HCEC 1CT (cell line): ENCODE measurements at places on chromosomes 7 and 10.

GRCh38 chr10:123704812-123705211 lies 38.7 kb downstream of the GPR26 start:
- no peak for DNase-seq

DNA sequence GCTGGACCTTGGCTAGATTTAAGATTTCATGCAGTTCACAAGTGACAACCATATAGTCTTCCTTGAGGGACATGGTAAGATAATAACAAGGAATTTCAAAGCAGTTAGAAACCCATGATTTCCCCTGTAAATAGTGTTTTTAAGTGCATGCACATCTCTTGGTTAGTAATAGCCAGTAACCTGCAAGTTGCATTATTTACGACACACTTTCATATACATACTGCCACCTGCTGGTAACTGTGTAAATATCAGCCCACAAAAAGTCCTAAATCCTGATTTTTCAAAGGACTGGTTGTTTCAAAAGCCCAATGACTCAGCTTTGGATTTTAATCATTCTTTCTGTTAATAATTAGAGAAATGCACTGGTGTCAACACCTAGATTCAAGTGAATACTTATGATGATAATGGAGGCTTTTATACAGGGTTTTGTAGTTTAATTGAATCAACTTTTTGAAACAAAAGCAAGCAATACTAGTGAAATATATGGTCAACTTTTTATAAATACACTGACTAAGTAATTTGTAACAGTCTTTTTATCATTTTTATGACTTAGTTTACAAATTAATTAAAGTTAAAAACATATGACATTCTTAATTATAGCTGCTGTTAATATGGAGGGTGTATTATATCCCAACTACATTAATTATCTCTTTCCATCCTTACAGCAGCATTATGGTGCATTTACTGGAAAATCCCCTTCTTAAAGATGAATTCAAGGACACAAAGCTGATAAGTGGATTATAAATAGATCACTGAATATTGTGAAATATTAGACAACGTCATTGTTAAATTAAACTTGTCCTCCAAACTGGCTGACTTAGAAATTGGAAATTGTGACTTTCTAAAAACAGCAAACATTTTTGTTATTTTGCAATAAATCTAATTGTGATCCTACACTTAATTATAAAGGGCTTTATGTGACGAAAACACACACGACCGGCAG lies 367.7 kb upstream of the SEMA3D start:
- DNase-seq = peak; percentile 64

DNA sequence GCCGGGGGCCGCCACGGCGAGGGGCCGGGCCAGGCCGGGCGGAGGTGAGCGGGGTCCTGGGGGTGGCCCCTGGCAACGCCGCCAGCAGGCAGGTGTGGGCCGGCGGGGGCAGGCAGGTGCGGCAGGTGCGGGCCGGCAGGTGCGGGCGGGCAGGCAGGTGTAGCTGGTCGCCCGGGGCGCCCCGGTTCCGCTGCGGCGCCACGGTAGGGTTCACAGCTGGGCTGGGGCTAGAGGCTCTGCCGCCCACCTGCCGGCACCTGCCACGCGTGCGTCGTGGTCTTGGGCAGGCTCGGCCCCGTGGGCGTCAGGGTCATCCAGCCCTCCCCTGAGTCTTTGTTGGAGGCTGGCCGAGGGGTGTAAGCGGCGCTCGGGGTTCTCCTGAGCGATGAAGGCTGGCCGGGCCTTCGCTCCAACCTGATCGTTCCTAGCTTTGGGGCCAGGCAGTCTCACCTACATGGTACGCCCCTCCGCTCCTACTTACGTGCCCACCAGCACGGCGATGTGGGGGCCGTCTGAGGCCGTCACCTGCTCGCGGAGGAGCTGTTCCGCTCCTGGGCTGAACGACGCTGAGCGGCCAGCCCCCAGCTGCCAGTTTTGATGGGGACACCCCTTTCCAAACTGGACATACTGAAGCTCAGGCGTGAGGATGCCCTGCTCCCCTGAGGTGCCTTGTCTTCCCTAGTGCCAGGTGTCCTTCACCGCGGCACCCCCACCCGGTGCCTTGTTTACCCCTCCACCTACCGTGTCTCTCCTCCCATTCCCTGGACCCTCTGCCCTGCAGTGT lies 493 bp downstream of the ZMIZ2 start:
- DNase-seq = no peak

DNA sequence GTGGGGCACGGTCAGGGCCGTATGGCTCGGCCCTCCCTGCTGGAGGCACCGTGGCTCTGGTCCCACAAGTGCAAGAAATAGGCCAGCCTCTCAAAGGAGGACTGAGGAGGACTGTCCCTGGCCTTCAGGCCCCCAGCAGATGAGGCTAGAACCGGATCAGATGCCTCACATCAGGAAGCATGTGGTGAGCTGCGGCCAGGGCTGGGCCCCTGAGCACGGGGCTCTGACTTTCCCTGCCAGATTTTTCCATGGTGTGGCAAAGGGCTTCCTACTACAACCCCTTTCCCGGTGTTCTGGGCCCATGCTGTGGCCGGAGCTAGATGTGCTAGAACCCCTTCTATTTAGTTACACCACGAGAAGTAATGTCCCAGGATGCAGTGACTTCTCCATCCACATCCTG lies 100.4 kb downstream of the TCERG1L start:
- no peak for DNase-seq

GRCh38 chr7:154610903-154611302 lies 392.0 kb downstream of the PAXIP1 start:
- DNase-seq = no peak

DNA sequence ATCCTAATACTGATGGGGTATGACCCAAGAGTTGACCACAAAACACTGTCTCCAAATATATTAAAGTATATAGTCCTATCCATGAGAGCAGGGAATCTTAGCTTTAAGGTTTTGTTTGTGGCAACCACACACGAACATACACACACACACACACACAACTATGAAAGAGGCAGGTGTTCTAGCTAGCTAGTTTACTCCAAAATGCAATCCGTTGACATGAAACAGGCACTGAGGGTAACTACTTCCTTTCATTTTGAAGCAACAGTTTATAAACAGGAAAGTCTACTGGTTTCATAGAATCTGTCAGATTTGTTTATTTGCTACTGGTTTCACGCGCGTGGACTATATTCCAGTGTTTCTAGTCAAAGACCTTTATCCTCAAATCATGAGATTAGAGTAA lies 14.8 kb downstream of the HTR5A start:
- no peak for DNase-seq

- DNase-seq = no peak
Observed at GRCh38 chr7:151875942-151876898, 695 bp downstream of the PRKAG2 start.

- DNase-seq = no peak
Observed at GRCh38 chr10:80458263-80458625, 4.1 kb downstream of the TSPAN14 start.

DNA sequence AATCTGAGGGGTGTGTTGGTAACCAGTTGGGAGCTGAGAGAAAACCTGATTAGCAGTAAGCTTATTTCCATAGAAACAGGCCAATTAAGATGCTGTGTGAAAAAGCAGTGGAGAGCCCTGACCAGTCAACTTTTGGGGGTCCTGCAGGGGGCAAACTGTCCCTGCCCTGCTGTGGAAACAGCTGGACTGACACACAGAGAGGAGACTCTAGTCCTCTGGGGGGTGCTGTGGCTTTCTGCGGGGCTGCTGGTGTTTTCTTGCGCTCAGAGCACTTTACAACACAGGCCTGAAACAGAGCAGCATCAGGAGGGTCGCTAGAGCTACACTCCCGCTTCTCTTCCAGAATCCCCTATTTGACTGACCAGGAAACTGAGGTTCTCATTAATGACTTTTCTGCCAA lies 546.9 kb upstream of the GALNT17 start:
- no peak for DNase-seq

GRCh38 chr10:111706331-111706730 lies 477.2 kb downstream of the GPAM start:
- DNase-seq = no peak

DNA sequence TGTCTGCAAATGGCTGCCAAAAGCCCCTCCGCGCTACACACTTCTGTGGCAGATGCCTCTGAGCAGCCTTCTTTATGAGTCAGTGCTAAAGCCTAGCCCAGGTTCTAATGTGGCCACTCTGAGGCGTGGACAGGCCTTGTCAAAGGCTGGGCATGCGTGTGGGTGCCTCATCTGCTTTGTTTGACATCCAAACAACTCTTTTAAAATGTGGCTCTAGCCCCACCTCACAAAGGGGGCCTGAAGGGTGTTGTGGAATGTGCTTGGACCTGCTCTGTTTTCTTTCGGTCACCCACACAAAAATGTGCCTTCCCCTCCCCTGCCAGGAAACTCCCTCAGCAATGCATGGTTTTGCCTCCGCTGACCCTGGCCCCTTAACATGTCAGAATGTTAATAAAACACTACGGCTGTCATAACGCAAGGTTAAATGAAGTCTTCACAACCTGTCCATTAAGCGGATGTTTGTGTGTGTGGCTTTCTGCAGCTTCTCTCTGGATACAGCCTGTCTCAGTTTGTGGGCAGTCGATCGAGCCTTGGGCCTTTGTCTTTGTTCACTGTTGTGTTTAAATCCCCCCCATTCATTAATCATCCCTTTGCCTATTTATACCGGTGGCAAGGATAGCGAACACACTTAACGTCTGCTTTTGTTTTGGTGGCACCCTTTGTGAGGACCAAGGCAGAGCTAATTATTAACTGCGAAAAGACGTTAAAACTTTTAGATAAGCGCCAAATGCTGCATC lies 718.9 kb downstream of the LRMDA start:
- DNase-seq = peak; percentile 20

DNA sequence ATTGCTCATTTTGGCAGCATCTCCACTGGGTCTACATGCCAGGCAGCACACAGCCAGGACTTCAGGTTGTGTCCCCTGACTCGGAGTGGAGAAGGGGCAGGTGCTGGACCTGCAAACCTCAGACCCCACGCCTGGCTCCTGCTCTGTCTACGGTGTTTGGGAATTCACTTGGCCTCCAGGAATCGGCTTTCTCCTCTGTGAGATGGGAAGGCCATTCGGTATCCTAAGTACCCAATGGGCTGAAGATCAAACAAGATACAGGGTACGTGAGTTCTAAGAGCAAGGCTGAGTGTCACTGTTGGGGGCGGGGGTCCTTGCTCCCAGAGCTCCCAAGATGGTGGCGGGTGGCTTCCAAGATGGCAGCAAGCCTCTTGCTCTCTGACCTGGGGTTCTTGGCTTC lies 73.2 kb upstream of the EN2 start:
- no peak for DNase-seq

DNA sequence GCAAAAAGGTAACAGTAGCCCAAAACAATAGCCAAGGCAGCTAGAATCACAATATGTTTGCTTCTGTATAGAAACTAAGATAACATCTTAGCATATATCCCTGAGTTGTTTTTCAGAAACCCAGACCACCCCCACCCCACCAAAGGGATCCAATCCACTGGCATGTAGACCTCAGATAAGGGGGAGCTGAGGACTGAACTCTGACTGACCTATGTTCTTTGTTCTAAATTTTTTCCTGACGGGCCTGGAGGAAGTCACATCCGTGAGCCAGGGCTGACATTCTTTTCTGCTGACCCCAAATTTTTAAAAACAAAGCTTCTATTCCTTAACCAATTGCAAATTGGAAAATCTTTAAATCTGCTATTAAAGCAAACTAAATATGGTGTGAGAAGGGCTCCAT lies 493.9 kb upstream of the IGFBP3 start:
- no peak for DNase-seq

GRCh38 chr7:149422162-149422913 lies 38.5 kb downstream of the ZNF777 start:
- DNase-seq = peak; percentile 27

- DNase-seq = no peak
Observed at GRCh38 chr10:93190372-93190771, 116.7 kb downstream of the CYP26A1 start.

- DNase-seq = peak; percentile 64
Observed at GRCh38 chr10:7457478-7458316, 46.9 kb upstream of the SFMBT2 start.

DNA sequence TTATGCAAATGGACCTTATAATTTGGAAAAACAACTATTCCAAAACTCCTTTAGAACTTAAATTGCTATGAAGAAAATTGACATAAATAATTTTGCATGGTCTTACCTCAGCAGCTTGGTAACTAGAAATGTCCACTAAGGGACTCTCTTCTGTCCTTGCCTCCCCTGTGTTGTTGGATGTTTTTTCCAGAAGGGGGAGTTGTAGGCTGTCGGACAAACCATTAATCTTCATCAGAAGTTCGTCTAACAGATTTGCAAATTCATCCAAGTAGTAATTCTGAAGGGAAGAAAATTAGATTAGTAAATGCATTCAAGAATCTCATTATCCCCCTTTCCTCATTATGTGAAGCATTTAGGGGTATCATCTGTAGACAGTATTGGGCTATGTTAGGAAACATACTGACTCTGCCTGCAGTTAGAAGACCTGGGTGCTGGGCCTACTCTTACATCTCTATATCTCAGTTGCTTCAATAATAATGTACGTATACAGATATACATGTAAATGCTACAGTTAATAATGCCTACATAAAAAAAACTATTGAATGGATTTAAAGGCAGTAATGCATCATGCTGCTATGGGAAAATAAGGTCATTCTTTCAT lies 155.6 kb downstream of the PKD1L1 start:
- DNase-seq = no peak

- no peak for DNase-seq
Observed at GRCh38 chr10:80454513-80455460, 677 bp downstream of the TSPAN14 start.

GRCh38 chr7:23523486-23524075 lies 8.2 kb downstream of the TRA2A start:
- no peak for DNase-seq

DNA sequence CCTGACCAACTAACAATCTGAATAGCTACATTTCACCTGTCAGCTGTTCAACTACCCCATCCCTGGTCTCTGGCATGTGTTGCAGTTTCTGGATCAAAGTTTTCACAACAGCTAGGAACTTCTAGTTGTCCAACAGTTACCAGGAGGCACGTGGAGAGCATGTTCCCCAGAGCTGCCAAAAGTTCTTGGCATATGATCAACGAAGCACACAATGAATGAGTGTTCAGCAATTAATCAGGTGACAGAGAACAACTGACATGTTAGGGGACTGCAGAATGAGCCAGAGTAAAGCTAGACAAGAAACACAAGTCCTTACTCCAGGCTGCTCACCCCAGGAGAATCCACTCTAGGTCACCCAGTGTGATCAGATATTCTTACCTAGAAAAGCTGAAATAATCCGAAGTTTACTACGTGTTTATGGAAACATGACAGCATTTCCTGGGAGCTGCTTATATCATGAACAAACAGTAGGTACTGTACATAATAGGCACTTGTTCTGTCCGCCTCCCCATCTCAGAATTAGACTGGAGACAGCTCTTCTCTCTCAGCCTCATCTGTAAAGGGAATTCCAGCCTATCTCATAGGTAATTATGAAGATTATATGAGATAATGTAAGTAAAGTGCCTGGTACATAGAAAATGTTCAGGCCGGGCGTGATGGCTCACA lies 50.6 kb downstream of the ZNF438 start:
- DNase-seq = peak; percentile 55

- no peak for DNase-seq
Observed at GRCh38 chr7:74412603-74413002, 41.1 kb upstream of the GTF2IRD1 start.
